Astrocyte of the spinal cord (primary cell): ENCODE measurements at places on chromosomes 5 and 9.

DNA sequence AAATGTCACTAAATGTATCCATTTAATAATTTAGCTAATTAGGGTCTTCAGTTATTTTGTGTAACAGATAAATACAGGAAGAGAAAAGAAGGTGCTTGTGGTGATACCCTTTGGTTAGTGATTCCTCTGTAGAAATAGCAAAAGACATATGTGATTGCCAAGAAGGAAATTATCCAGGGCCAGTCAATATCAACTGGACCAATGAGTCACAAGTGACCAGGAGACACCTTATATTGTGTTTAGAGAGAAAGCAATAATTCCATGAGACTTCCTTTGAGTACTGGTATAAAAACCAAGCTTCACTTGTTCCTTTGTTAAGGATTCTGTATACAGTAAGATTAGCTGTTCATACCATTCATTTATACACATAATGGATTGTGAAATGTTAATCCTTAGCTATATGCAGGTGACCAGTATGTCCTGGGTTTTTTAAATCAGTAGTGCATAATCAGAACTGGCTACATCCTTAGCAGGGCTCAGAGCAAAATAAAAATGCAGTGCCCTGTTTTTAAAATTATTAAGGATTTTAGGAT, 11.7 kb upstream of the F2R start:
- no peak for DNase-seq

GRCh38 chr5:35146406-35146805, 83.9 kb downstream of the PRLR start:
- DNase-seq = no peak

GRCh38 chr5:100175346-100175745, 359.8 kb upstream of the FAM174A start:
- DNase-seq = no peak

DNA sequence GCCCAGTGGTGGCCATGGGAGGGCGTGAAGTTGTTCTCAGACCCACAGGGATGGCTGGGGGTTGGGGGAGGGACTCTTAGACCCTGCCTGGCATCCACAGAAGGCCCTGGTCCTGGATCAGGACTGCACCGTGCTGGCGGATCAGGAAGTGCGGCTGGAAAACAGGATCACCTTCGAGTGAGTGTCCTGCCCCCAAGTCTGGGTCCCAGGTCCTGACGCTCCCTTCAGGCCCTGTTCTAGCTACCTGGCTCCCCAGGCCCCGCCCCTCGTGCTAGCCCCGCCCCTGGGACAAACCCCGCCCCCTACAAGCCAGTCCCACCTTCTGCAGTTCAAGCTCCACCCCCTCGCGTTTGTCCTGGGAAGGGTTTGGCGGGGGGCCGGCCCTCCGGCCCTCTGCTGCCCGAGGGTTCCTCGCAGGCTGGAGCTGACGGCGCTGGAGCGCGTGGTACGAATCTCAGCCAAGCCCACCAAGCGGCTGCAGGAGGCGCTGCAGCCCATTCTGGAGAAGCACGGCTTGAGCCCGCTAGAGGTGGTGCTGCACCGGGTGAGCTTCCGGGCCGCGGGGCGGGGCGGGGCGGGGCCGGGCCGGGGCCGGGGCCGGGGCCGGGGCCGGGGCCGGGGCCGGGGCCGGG, 12.9 kb downstream of the RGS14 start:
- DNase-seq = peak; percentile 87

DNA sequence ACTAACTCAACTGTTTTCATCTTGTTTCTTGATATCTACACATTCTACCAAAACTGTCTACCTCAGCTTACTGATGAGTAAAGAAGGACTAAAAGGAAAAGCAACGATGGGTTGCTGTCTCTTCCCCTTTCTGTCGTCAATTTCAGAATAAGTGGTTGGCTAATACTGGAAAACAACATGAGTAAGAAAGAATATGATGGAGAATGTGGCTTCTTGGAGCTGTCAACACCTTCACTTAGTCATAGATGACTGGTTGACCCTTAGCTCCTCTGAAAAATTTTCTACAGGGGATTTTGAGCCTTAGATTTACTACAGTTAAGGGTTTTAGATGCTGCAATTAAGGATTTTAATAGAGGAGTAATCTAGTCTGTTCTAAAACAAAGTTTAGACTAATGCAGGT, 797.9 kb downstream of the TLE4 start:
- no peak for DNase-seq

- DNase-seq = peak; percentile 71
These were observed 18.4 kb downstream of the SLC25A46 start for GRCh38 chr5:110757118-110757729.

DNA sequence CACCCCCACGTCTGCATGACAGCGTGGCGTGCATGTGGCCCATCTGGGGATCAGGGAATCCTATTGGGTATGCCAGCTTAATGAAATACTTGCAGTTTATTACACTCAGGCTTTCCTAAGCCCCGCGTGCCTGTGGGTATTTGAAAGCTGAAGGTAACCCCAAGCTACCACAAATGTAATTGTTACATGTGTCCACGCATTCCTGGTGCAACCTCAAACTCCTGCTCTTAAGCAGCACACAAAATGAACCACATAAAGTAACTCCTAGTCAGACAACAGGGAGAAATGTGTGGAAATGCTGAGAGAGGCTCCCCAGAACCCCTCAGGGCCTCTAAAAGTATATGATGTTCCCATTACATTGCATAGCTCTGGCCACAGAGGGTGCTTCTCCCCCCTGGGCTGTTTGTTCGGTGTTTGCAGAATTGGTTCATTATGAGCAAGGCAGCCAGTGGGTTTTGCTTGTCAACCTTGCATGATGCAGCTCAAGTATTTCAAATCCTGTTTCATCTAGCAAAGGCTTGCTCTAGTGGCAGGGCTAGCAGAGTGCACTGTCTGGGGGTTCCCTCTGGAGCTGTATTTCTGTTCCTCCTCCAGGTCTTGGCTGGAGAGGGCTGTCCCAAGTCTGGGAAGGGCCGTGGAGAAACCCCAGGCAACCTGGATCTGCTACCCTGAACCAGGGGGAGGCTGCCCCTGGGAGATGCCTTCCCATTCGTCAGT, 1.8 kb upstream of the DCANP1 start:
- peak; percentile 24 for DNase-seq

GRCh38 chr9:127979015-127979332, 1.8 kb downstream of the EEIG1 start:
- DNase-seq = no peak

GRCh38 chr9:83477120-83477519, 61.1 kb downstream of the FRMD3 start:
- DNase-seq = no peak

DNA sequence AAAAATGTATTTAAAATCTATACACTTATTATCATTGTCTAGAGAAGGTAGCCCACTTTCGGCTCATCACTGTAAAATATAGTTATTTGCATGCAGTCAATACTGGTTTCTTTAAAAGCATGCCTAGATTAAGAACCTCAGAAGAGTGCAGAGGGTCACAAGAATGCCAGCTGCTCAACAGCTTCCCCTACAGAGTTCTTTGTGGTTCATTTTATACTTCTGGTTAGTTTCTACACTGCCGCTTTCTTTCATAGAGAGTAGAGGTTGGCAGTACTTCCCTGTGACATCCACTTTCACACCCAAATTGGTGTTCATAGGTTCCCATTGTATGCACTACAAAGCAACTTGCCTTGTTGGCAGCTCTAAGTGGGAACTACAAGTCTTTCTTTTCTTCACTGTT, 137.3 kb downstream of the KIAA0825 start:
- no peak for DNase-seq

- no peak for DNase-seq
These were observed 109.8 kb upstream of the IFNK start for GRCh38 chr9:27414220-27414761.

DNA sequence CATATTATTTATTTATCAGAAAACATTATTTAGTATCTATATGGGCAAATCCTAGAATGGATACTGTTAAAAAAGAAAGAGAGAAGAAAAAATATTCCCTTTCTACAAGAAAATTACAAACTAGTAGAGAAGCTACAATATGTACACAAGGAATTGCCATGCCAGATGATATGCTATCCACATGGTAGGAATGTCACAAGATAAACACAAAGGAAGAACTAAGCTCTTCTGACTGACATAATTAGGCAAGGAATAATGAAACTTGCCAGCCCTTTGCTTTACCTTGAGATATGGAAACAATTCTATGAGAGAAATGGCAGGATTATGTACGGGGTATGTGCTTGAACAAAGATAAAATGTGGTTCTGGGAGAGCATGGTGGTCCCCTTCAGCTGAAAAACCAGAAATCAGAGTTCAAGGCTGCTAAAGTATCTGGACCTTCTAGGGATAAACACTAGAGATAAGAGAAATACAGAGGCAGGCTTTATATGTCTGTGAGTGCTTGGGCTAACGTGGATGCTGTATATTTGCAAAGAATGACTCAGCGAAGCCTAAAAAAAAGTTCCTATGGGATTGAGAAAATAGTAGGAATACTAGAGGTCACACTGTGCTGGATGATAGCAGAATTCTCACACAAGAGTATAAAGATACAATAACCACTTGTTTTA, 451.6 kb downstream of the TLE1 start:
- no peak for DNase-seq

GRCh38 chr9:126173401-126173800, 153.2 kb upstream of the MVB12B start:
- DNase-seq = no peak

- DNase-seq = no peak
These were observed 457 bp upstream of the CDH18 start for GRCh38 chr5:19988457-19988856.

DNA sequence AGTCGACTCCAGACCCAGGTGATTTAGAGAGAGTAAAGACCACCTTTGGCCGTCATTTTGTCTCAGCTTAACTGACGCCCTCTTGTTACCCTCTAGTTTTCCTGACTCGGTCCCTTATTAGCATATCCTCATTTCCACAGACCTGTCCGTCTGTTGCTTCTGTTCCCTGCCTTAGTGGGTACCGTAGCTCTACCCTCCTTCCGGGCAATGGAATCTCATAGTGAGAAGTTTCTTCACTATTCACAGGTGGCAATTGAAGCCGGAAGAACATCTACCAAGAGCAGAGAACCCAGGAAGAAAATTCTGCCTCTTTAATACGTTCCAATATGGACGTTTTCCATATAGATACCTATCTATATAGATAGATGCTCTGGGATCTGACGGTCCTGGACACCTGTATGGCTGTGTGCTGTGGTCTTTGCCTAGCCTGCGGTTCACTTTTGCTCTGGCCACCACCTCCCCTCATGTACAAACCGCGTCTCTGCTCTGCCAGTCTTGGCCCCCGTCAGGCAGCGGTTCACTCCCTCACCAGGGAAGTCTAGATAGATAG, 652 bp upstream of the TMEM161B start:
- peak; percentile 15 for DNase-seq

- DNase-seq = peak; percentile 50
These were observed 104.4 kb downstream of the ARHGAP26 start for GRCh38 chr5:142874540-142874939.

- peak; percentile 89 for DNase-seq
These were observed 47.8 kb downstream of the ANXA2R start for GRCh38 chr5:42992088-42992879.

DNA sequence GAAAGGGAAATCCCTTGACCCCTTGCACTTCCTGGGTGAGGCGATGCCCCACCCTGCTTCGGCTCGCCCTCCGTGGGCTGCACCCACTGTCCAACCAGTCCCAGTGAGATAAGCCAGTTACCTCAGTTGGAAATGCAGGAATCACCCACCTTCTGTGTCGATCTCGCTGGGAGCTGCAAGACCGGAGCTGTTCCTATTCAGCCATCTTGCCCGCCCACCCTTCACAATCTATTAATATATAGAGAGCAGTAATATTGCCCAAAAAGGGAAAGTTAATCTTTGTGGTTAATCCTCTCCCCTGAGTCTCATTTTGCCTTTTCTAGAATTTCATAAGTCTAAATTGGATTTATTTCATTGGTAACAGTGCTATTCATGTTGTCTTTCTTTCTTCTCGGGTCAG, 16.4 kb downstream of the SRD5A1 start:
- DNase-seq = no peak

- DNase-seq = no peak
These were observed 312.2 kb downstream of the HCN1 start for GRCh38 chr5:45383985-45384384.

- DNase-seq = peak; percentile 63
These were observed 43.8 kb downstream of the ANKRD33B start for GRCh38 chr5:10607666-10608073.

DNA sequence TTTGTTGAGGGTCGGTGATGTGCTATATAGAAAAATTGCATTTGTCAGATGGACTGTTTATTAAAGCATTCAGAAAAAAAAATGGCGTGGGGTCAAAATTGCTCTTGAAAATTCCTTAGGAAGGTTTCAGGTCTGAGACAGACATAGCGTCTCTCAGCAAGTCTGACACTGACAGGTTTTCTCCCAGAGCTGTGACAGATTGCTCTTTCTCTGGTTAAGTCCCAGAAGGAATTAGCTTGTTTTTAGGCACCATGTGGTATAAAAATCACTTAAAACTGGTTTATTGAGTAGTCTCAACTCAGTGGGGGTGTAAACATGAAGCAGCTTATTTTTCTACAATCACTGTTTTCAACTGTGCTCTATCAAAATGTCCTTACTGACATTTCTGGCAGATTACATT, 1379.8 kb downstream of the MAT2B start:
- DNase-seq = no peak

DNA sequence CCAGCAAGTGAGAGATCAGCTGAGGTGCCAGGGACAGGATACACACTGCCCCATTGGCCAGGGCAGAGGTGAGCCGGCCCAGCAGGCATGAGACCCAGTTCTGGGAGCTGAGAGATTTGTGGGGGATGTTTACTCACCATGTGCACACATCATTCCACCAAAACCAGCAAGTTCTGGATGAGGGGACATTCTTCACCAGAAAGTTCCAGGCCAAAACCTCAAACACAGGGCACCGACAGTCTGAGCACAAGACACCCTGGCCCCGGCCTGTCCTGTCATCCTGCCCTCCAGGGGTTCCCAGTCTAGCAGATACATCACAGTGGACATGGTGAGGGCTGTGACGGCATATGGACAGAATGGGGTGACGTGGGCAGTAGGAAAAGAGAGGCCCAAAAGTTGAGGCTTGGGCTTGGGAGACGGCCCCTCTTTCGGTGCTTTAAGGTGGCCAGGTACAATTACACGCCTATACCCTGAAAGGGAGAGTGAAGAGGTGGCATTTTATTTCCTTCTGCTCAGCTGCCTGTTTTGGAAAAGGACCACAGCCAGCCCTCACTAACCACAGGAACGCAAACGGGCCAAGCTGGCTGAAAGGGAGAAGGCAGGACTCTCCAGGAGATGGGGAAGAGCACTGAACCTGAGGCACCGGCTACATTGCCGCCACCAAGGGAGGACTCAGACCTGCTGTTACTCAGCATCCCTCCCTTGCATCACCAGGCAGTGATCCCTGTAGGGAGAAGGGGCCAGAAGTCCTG, 64.0 kb downstream of the SHB start:
- no peak for DNase-seq

DNA sequence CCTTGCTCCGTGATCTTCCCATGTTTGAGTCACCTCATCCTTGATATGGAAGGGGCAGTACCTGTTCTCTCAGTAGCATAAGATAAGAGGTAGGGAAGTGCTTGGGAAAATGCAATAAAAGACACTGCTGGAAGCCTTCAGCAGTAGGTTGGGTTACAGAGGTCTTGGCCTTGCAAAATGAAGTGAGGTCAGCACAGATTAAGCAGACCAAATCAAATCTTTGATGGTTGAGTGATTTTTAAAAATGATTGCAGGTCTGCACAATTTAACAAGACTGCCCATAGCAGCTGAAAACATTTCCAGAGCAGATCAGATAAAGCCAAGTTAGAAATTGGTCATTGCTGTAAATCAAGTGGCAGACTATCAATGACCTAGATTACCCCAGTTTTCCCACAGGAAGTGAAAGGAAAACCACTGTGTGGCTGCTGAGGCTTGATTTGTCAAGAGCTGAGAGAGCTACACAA, 32.9 kb downstream of the PALM2AKAP2 start:
- no peak for DNase-seq
